Activated effector memory CD4-positive, alpha-beta T cell treated with anti-CD3 and anti-CD28 coated beads, Interleukin-2, amount 50 U/mL, for 16 hours (primary cell): ENCODE measurements at places on chromosomes 2 and 18.

GRCh38 chr18:40233931-40234616, 1721.0 kb upstream of the PIK3C3 start:
- DNase-seq = no peak

- DNase-seq = no peak
Observed at GRCh38 chr2:123080331-123080730, 944.8 kb upstream of the CNTNAP5 start.

GRCh38 chr2:237563816-237564215, 2.6 kb upstream of the PRLH start:
- no peak for DNase-seq

DNA sequence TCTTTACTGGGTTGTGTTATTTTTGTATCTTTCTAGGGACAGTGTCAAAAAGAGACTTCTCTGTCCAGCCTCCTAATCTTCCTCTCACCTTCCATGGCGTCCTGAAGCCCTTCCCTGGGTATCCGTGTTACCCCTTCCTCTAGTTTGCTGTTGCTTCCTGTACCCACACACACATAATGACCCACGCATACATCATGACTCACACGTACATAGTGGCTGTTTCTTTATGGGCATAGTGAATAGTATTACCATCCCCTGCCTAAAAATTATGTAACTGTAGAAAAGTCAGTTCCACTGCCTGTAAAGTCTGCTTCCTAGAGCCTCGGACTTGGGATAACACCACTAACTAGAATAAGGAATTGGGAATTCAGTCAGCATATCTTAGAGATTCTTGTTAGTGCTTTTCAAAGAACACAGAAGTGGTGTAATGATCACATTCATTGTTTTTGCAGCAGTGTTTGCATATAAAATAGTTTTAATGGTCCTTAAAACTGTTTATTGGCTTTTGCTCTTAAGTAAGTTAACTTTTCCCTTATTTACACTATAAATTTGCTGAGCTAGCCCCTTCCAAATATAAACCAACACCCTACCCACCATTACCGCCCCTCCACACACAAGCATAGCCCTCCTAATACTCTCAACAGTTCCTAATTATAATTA, 308.4 kb upstream of the RAB12 start:
- no peak for DNase-seq

- DNase-seq = no peak
Observed at GRCh38 chr2:235803028-235803427, 309.2 kb downstream of the AGAP1 start.

DNA sequence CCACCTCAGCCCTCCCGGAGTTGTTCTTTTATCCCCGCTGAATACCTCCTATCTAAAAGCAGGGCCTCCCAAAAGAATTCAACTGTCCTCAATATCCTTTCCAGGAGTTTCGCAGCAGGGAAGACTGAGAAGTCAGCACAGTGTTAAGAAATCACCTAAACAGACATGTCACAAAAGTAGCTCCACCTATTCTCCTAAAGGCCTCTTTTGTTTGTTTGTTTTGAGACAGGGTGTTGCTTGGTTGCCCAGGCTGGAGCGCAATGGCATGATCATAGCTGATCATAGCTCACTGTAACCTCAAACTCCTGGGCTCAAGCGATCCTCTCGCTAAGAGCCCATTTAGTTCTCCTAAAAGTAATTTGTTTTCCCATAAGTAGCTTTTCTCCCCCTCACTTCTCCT, 53.8 kb downstream of the TEX44 start:
- no peak for DNase-seq

GRCh38 chr2:168935810-168936581, 34.9 kb downstream of the G6PC2 start:
- no peak for DNase-seq

DNA sequence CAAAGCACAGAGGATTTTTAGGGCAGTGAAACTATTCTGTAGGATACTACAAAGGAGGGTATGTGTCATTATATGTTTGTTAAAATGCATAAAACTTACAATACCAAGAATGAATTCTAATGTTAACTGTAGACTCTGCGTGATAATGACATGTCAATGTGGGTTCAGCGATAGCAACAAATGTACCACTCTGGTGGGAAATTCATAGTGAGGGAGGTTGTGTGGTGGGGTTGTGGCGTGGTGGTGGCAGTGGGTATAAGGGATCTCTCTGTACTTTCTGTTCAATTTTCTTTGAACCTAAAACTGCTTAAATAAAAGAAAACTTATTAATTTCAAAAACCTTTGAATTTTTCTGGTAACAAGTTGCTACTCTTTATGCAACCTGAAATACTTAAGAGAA, 99.3 kb upstream of the SLC38A11 start:
- no peak for DNase-seq

DNA sequence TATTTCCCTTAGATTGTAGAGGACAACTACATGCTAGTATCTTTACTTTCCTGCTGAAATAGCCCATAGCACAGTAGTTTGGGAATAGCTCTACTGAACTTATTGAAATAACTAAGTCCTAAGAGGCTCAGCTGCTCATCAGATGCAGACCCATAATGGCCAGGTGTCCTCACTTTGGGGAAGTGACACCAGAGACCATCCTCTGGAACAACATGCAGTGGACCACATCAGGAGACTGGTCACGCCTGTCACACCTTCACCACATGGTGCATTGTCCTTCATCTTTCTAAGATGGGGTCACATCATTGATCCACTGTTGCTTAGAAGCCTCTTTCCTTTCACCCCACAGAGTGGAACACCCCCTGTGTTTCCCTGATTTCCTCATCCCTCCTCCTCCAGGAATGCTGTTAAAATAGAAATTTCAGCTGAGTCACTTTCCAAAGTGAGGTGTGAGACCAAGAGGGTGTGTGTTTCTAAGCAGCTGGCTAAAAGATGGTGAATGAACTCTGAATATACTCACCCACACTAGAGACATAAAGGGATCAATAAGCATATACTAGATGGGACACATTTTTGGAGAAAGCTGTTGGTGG, 215.2 kb upstream of the LRRTM1 start:
- no peak for DNase-seq
